Articular chondrocyte of knee joint (primary cell): ENCODE measurements at places on chromosomes 12 and 14. TPM values are rescaled to one million over a fixed set of nuclear protein-coding genes. Genes with fewer than 3 reads are reported as not detected.

Gene KRT7
- total RNA-seq: 14.2 and 24.8 TPM in 2 replicates

Gene CMKLR1
- total RNA-seq: 68.3 and 121 TPM in 2 replicates

Gene DBX2
- total RNA-seq: not detected in 2 replicates

Gene DEPDC4
- 1.7 and 2.5 TPM in 2 replicates for total RNA-seq

Gene ALG10B
- 5.8 and 6.0 TPM in 2 replicates for total RNA-seq

Gene ASB2
- not detected in 2 replicates for total RNA-seq

Gene SLCO1B1
- not detected in 2 replicates for total RNA-seq

Gene TMTC2
- 14.4 and 19.8 TPM in 2 replicates for total RNA-seq

Gene ASCL1
- not detected in 2 replicates for total RNA-seq

Gene SMIM41
- total RNA-seq: 0.39 and 0.65 TPM in 2 replicates

Gene SLC6A15
- 0.11 and 0.13 TPM in 2 replicates for total RNA-seq

Gene PTPRO
- total RNA-seq: under 0.01 TPM in 1 of 2 replicates, not detected in the other

Gene MARK3
- 79.2 and 95.4 TPM in 2 replicates for total RNA-seq

Gene ZC2HC1C
- total RNA-seq: 1.2 and 1.5 TPM in 2 replicates

Gene PMEL
- 0.32 and 0.39 TPM in 2 replicates for total RNA-seq

Gene COX6A1
- total RNA-seq: 265 and 266 TPM in 2 replicates

Gene KRT85
- total RNA-seq: under 0.01 TPM in 1 of 2 replicates, not detected in the other

Gene PAH
- not detected in 2 replicates for total RNA-seq

Gene SLC25A47
- total RNA-seq: not detected in 2 replicates

Gene EPYC
- 0.26 and 0.76 TPM in 2 replicates for total RNA-seq

Gene PTPRQ
- total RNA-seq: 0.43 and 2.4 TPM in 2 replicates

Gene MAP1LC3B2
- total RNA-seq: 0.91 and 0.97 TPM in 2 replicates

Gene VRTN
- total RNA-seq: not detected in 2 replicates

Gene OR11G2
- not detected in 2 replicates for total RNA-seq

Gene PALS1
- total RNA-seq: 39.9 and 45.9 TPM in 2 replicates

Gene EXD2
- 20.0 and 22.1 TPM in 2 replicates for total RNA-seq

Gene ART4
- total RNA-seq: 0.11 TPM in 1 of 2 replicates, not detected in the other

Gene SLC2A14
- total RNA-seq: not detected in 2 replicates

Gene TAS2R43
- total RNA-seq: 1.8 TPM in 1 of 2 replicates, not detected in the other

Gene CPNE8
- total RNA-seq: 21.3 and 25.9 TPM in 2 replicates

Gene SLC25A29
- 9.1 and 10.8 TPM in 2 replicates for total RNA-seq

Gene LRRC43
- 1.0 and 3.4 TPM in 2 replicates for total RNA-seq

Gene ABCC9
- total RNA-seq: 0.32 and 1.3 TPM in 2 replicates

Gene DUSP6
- 11.0 and 45.2 TPM in 2 replicates for total RNA-seq

Gene RPS26
- total RNA-seq: 336 and 547 TPM in 2 replicates

Gene MYF5
- total RNA-seq: not detected in 2 replicates

Gene GPR65
- total RNA-seq: not detected in 2 replicates
